ENCODE measurements at places on chromosomes 3 and 15.

DNA sequence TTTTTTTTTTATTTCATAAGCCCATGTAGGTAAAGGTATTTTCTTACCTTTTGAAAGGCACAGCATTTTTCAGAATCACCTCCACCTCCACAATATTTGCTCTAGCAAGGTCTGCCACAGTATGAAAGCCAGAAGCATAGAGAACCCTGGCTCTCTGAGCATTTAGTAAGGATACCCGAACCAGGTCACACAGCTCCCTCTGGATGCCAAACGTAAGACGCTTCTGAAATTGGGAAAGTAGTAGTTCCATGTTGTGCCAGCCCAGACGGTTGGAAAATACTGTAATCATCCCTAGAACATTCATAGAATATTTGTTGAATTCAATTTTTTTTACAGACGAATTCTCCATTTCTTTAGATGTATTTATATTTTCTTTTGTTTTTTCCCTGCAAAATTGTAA, 52.4 kb downstream of the POLQ start:
- DNase-seq = no peak

DNA sequence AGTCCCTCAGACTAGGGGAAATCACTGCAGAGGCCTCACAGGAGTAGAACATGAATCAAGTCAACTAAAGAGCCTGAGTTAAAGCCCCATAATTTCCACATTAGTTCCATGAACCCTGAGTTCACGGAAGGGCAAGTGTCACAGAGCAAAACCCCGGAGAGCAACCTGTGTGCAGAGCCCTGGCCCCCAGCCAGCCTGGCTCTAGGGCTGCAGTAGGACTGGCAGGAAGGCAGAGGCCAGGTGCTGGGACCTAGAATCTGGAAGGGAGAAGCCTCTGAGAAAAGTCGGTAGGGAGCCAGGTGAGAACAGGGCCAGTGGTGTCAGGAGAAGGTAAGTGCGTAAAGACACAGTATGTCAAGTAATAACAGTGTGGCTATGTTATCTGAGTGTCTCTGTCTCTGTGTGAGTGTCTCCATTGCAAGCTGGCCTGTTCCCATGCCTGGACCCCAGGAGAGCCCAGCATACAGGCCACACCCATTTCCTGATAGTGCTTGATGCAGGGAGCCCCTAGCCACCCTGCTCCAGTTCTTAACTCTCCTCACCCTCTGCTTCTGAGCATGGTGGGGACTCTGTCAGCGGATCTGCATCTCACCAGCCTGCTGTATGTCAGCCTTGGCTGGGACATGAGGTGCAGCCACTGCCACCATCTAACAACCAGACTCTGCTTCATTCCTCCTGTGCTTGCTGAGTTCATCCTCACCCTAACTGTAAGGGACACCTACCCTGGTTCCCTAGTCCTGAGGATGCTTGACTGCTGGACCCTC, 11.3 kb upstream of the MANF start:
- no peak for DNase-seq

DNA sequence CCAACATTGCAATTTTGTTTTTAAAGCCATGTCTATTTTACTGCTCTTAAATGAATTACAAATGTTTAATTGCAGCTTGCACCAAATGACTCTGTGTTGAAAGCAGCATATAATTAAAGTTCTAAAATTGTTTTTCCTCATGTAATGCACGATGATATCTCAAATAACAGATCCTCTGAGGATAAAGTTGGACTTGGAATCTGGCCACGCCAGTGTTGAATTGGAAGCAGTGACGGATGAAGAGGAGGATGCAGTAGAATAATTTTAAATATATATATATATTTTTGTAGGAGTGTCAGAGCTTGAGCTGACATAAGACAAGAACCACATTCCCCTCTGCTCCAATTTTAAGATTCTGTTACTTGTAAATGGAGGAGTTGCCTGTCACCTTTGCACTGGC, 406.6 kb upstream of the DPPA4 start:
- no peak for DNase-seq

DNA sequence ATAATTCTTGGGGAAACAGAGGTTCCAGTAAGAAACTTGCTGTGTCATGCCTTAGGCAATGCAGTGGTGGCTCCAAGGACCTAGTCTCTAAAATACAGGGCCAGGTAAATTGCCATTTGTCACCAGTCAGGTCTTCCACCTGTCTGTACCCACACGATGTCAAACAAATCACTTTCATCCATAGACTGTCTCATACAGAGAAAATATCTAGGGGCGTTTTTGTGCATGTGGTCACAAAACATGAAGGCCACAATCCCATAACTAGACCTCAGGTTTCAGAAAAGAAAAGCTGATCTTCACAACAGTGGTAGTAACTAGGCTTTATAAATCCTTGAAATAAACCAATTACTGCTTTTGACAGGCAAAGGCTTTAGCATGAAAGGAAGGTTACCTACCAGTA, 92.3 kb downstream of the SLC9A9 start:
- DNase-seq = no peak

DNA sequence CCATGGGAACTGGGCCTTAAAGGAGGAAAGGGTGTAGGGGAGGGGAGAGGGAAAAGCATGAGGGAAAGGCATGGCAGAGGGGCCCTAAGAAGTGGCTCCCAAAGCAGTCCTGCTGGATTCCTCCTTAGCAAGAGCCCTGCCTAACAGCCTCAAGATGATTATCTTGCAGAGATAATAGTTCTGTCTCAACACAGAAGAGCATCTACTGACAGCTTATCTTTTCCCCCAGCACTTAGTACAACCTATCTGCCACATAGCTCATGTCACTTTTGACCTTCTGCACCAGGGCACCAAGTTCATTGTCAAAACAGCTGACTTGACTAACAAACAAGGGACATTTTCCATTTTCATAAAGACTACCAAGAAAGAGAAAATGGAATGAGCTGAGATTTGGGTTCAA, 86.3 kb downstream of the ANP32A start:
- DNase-seq = no peak

- DNase-seq = no peak
These were observed 208.0 kb upstream of the EOMES start for GRCh38 chr3:27930052-27930602.

DNA sequence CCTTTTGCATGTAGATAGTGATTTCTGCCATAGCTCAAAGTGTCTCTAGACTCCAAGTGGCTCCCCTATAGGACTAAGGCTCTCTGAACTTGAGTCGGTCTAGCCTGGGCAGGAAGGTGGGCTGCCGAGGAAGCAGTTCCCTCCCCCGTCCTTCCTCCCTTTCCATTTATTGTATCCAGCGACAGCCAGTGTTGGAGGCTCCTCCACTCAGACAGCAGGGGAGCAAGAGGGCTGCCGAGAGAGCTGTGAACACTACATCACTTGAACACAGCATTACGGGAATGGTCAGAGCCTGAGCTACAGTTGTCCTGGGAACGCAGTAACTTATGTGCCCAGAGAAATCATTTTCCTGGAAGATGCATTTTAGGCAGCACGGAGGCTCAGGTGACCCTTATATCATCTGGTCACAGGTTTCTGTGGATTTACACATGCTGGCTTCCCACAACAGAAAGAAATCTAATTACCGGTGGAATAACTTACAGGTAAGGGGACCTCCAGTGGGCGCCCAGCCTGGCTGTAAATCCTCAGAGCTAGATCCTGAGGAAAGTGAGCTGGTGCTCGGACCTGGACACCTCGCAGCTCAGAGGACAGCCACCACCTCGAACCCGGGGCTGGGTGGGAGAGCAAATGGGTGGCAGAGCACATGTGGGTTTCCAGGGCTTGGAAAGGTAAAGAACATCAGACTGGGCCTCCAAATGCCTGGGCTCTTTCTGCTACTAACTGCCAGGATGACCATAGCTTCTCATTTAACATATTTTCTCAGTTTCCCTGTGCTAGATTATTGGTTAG, 197.1 kb downstream of the UACA start:
- DNase-seq = no peak

DNA sequence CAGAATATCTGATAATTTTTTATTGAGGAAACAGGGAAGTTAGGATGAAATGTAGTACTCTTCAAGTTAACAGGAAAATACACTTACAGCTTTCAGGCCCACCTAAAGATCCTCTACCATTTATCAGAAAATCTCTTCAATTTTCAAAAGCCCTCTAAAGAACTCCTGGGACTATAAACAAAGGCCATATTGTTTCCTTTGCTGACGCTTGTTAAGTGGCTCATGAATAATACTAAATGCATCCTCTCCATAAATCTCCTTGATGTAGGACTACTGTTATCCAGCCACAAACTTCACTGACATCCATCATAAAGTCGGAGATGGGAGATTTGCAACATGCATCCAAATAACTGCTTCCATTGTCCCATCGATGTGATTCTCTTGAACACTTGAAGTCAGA, 326.5 kb downstream of the ZIC1 start:
- no peak for DNase-seq

DNA sequence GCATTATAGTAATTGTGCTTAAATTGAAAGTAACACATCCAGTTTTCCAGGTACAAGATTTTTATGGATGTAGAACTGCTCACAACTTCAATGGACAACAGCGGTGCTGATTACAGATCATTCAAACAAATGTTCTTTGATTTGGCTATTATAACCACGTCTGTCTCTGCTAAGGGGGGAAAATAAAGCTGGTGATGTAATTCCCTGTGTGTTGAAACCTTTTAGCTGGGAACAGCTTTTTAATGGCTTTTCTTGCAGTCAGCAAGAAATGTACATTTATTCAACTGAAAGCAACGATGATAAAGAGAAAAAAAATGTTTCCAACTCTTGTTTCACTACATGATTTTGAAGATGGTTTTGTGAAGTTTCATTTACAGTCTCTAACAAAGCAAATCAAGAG, 431.9 kb upstream of the AGTR1 start:
- no peak for DNase-seq

- no peak for DNase-seq
These were observed 315.6 kb downstream of the EDEM1 start for GRCh38 chr3:5503136-5503535.

GRCh38 chr15:69757186-69757585, 304.6 kb downstream of the RPLP1 start:
- no peak for DNase-seq

DNA sequence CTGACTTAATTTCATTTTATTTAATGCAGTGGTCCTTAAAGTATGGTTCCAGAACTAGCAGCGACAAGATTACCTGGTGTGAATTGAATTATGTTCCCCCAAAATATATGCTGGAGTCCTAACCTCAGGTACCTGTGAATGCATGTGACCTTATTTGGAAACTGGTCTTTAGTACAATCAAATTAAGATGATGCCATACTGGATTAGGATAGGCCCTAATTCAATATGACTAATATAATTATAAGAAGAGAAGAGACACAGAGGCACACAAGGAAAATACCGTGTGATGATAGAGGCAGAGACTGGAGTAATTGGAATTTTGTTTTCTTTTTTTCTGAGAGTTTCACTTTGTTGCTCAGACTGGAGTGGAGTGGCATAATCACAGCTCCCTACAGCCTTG, 12.6 kb upstream of the SPATA16 start:
- no peak for DNase-seq

- DNase-seq = no peak
These were observed 185.7 kb upstream of the TOPAZ1 start for GRCh38 chr3:44055951-44056350.

DNA sequence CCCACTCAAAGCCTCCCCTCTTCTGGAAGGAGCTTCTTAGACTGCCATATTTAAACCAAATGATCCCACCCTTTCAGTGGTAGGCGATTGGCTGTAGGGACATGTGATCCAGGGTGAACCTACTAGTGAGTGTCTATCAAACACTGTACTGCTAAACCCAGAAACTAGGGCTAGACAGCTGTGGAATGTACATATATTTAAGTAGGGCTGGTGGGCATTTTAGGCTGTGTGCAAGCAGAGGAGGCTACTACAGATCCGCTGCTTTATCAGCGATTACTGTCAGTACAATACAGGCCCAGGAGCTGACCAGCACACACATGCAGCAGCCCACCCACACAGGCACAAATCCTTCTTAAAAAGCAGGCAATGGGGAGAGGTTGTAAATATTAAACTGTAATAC, 15.4 kb upstream of the LARP6 start:
- no peak for DNase-seq

GRCh38 chr15:70492240-70493177, 270.8 kb downstream of the UACA start:
- DNase-seq = no peak

DNA sequence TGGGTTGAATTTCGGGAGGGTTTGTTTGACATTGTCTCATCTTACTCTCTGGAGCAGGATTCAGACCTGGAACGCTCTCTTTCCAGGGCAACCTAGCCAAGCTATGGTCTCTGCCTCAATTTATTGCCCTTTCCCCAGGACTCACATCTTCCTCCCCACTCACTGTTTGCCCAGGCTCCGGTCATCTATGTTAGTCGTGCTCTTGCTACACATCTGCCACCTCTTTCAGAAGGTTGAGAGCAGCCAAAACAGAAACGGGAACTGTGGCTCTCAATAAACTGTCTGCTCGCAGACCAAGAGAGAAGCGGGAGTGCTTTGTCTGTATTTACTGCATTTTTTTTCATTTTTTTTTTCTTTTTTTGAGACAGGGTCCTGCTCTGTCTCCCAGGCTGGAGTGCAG, 81.6 kb downstream of the ST6GAL1 start:
- no peak for DNase-seq

DNA sequence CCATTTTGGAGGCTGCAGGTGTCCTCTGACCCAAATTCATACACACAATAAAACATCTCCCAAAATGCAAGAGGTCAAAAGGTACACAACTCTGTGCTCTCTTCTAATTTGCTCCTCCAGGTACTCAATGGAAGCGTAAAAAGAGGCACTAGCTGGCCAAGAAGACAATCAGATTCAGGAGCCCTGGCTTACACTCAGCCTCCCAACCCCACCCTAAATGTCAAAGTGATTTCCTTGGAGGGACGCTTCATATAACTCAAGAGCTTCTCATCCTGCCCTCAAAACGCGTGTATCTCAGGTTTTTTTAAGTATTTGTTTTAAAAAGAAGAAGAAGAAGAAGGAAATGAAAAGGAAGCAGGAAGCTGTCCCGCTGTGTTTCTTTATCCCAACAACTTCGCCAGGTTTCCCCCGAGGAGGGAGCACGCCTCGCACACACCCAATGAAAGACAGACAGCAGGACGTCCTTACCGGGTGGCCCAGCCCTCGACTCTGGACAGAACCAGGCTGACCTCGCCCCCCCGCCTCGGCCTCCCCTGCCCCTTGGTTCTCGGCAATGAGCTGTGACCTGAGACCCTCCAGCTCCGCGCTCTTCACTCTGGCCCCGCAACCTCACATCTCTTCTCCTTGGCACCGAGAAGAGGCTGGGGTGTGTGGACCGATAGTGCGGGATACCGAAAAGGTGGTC, 620.7 kb upstream of the ZNF385D start:
- no peak for DNase-seq

- DNase-seq = no peak
These were observed 199.8 kb downstream of the TCF12 start for GRCh38 chr15:57118013-57118799.

Measured in 8988T (cell line).